ENCODE measurements at places on chromosomes 6 and 20.

DNA sequence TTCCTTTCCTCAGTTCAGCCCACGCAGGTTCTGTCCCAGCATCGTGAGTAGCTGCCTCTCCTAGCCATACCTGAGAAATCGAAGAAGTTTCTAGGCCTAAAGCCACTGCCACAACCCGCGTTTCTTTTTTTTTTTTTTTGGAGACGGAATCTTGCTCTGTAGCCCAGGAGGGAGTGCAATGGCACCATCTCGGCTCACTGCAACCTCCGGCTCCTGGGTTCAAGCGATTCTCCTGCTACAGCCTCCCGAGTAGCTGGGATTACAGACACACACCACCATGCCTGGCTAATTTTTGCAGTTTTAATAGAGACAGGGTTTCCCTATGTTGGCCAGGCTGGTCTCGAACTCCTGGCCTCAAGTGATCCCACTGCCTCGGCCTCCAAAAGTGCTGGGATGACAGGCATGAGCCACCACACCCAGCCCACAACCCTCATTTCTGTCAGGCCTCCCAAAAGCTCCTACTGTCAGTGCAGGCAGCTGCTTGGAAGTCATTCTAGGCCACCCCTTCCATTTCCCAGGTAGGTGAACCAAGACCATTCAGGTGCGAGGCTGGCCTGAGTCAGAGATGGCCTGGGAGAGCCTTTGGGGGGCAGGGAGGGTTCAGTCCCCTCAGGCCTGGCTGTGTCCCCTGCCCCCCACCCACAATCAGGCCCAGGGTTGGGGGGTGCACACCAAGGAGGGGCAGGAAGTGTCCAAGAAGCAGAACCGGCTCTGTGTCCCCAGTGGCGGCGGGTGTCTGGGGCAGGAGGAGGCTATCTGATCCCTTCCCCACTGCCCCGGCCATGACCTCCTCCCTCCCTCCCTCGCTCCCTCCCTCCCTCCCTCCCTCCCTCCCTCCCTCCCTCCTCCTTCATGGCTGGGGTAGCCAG, 47.2 kb downstream of the NOL4L start:
- peak overlapping the region; percentile 83 for H3K4me3 ChIP-seq
- peaks cover 64% of the 10 kb centered on the region for H3K4me1 ChIP-seq
- no peak for DNase-seq

- H3K36me3 ChIP-seq: peaks cover 4% of the 10 kb centered on the region
- H3K4me1 ChIP-seq: no peaks in the 10 kb centered on the region
- DNase-seq: no peak
Observed at GRCh38 chr6:139161817-139162284, 27.0 kb downstream of the HECA start.

DNA sequence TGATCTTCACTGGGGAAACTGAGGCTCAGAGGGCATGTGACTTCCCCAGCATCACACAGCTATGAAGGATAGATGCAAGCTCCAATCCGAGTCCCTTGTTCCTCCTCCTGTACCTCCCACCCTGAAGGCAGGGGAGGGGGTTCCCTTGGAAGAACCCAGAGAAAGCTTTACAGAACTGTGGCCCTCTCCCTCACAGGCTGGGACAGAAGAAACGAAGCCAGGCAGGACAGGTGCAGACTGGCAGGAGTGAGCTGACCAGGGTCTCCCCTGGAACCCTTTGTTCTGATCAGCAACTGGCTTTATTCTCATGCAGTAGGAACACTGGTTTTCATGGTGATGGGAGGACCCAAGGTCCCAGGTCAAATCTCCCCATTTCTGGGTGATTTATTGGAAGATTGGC, 90.2 kb downstream of the TMEM242 start:
- peaks cover 2% of the 10 kb centered on the region for H3K36me3 ChIP-seq
- H3K27ac ChIP-seq: no peak overlapping the region
- no peak overlapping the region for H3K4me3 ChIP-seq
- H3K4me1 ChIP-seq: peaks cover 24% of the 10 kb centered on the region

- no peaks in the 10 kb centered on the region for H3K4me1 ChIP-seq
- peaks cover 2% of the 10 kb centered on the region for H3K36me3 ChIP-seq
- no peak overlapping the region for H3K27ac ChIP-seq
Observed at GRCh38 chr6:46998436-46999017, 43.6 kb downstream of the ADGRF1 start.

GRCh38 chr20:44074252-44075151, 112.5 kb downstream of the JPH2 start:
- no peak for DNase-seq
- H3K4me3 ChIP-seq: no peak overlapping the region
- H3K36me3 ChIP-seq: no peaks in the 10 kb centered on the region
- H3K27me3 ChIP-seq: no peaks in the 10 kb centered on the region
- H3K4me1 ChIP-seq: peaks cover 11% of the 10 kb centered on the region

Data from neural crest cell (in vitro differentiated cells).